Mesenchymal stem cell (in vitro differentiated cells and primary cell): ENCODE measurements at places on chromosomes 13 and 19.

GRCh38 chr13:113142876-113143275, 15.6 kb upstream of the PROZ start:
- DNase-seq: no peak
- H3K4me3 ChIP-seq: no peak overlapping the region
- H3K27ac ChIP-seq: no peak overlapping the region
- H3K27me3 ChIP-seq: peaks cover 7% of the 10 kb centered on the region

DNA sequence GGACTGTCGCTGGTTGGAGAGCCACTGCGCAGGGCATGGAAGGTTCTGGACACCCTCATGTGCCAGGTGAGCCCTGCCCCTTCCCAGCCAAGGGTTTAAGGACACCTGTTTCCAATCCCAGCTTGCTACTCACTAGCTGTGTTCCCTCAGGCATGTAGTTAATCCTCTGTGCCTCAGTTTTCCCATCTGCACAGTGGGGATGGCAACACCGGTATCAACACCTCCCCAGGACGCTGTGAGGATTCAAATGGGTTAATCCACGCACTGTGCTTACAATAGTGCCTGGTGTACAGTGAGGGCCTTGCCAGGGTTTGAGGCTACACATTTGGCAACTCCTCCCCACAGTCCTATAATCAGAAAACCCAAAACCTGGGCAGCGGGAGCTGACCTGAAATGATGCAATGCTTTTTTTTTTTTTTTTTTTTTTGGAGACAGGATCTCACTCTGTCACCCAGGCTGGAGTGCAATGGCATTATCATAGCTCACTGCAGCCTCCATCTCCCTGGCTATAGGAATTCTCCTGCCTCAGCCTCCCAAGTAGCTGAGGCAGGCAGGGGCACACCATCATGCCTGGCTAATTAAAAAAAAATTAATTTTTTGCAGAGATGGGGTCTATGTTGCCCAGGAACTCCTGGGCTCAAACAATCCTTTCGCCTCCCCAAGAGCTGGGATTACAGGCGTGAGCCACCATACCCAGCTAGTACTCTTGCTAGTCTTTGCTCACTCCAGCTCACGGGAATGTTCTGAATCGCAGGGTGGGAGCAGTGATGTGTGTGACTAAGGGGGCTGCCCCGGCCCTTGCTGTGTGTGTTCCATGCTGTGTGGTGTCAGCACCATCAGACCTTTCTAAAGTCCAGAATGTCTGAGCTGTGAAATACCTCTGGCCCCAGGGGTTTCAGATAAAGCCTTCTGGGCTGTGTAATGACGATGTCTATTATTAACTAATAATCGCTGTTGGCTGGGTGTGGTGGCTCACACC, 2.3 kb downstream of the ACP4 start:
- peaks cover 3% of the 10 kb centered on the region for H3K27me3 ChIP-seq
- H3K27ac ChIP-seq: no peak overlapping the region
- no peak for DNase-seq
- peaks cover 7% of the 10 kb centered on the region for H3K4me1 ChIP-seq
- H3K4me3 ChIP-seq: no peak overlapping the region
- peaks cover 12% of the 10 kb centered on the region for H3K36me3 ChIP-seq

DNA sequence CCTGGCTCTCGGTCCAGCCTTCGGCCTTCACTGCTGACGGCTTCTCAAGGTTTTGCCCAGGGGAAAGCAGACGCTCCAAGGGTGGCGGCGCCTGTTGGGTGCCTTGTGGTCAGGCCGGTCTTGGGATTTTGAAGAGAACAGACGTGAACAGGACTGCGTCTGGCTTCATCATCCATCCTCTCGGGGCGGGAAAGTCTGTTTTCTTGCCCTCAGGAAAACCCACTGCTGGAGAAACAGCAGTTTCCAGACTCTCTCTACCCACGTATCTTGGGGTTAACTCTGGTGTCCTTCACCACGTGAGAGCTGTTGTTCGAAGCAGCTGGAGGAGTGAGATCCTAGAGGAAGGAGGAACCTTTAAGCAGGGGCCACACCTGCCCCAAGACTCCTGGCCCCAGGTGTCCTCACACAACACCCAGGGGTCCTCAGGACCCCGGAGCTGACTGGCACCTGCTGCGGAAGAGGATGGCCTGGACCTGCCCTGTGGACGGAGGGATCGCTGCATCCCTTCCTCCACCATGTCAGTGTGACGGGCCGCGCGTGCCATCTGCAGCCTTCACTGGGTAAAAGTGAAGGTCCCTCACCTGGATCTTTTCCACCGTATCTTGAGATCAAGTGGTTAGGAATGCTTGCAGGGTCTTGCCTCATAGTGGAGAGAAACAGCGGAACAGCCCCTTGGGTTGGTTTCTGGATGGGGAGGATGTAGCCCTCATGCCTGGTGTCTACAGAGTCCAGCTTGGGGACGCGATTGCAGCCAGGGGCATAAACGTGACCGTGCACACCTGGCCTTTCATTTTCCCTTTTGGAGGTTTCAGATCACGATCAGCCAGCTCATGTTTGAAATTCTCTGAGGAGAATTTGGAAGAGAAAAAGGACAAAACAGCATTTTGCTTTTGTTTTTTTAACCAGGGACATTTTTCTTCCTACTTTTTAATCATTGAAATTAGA, 69.5 kb upstream of the MCF2L start:
- H3K27me3 ChIP-seq: peaks cover 89% of the 10 kb centered on the region
- H3K4me3 ChIP-seq: no peak overlapping the region
- H3K36me3 ChIP-seq: peaks cover 12% of the 10 kb centered on the region
- no peak for DNase-seq

DNA sequence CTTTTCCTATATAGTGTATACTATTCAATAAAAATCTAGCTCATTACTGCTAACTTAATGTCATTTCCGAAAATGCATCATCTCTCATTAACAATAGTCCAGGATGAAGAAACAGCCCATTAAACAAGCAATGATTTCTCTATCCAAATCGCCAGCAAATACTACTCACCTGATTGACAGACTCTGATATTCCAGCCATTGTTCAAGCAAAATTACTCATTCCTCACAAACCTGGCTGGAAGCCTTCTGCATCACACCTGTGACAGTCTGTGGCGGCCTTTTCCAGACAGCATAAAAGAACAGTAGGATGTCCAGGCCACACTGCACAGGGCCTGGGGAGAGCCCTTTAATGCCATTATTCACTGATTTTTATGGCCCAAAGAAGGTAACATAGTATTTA, 115.9 kb downstream of the ABCC4 start:
- H3K4me3 ChIP-seq: no peak overlapping the region
- H3K36me3 ChIP-seq: peaks cover 18% of the 10 kb centered on the region
- no peak for DNase-seq
- no peak overlapping the region for H3K27ac ChIP-seq

DNA sequence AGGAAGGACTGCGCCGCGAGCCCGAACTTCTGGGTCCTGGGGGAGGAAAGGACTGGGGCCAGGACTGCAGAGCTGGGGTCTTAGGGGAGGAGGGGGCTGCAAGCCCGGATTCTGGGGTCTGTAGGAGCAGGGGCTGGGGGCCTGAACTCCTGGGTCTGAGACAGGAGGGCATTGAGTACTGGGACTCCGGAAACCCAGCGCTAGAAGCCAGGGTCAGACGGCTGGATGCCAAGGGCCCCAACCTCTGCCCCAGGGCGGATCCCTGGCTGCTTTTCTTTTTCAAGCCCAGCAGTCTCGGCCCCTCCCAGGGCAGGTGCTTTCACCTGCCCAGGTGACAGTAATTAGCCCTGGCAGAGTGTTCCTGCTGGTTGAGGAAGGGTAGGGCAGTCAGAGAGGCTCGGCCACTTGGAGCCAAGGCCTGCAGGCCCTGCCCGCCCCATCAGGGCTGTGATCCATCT, 2.3 kb downstream of the MYH14 start:
- H3K4me3 ChIP-seq: no peak overlapping the region
- H3K27ac ChIP-seq: no peak overlapping the region
- H3K27me3 ChIP-seq: peaks cover 42% of the 10 kb centered on the region
- H3K36me3 ChIP-seq: no peaks in the 10 kb centered on the region
- peaks cover 3% of the 10 kb centered on the region for H3K4me1 ChIP-seq

GRCh38 chr13:107765724-107766401, 449.5 kb downstream of the LIG4 start:
- H3K4me3 ChIP-seq: no peak overlapping the region
- no peaks in the 10 kb centered on the region for H3K36me3 ChIP-seq
- peak; percentile 23 for DNase-seq

DNA sequence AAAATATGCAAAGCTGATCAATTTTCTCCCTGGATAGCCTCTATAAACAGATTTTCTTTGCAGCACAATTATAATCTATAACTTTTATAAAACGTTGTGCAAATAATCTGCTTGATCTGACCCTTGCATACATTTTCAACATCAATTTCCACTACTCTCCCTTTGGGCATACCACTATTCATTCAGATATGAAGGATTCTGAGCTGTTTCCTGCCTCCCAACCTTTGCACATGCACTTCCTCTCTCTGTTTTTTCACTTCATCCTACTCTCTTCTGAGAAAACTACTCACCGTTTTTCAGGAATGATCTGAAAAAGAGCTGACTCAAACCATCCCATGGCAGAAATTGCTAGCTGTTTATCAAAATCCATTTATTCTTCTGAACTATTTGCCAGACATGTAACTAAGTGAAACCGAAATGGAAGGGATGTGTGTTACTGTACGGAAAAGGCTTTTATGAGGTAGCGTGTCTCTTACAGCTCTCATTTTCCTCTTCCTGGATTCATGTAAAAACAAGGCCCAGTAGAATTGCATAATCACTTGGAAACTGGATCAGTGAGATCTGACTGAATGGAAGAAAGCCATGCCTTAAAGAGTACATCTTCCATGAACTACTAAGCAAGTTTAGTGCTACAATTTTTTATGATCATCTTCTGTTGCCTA, 1447.3 kb upstream of the MIR17HG start:
- H3K36me3 ChIP-seq: no peaks in the 10 kb centered on the region
- H3K4me1 ChIP-seq: no peaks in the 10 kb centered on the region
- no peaks in the 10 kb centered on the region for H3K27me3 ChIP-seq
- no peak overlapping the region for H3K27ac ChIP-seq

GRCh38 chr19:344625-345319, at the start of gene MIER2:
MIER2 (minus strand) TSS chr19:344796; CDS start chr19:344782, 14 bp downstream.
- peaks cover 34% of the 10 kb centered on the region for H3K4me1 ChIP-seq
- peak within 1 kb of the TSS; percentile 81 for H3K4me3 ChIP-seq
- H3K27ac ChIP-seq: no peak within 1 kb of the TSS
- H3K27me3 ChIP-seq: no peaks in the 10 kb centered on the region
- DNase-seq: peak; percentile 77
- peaks cover 7% of the 10 kb centered on the region for H3K36me3 ChIP-seq

DNA sequence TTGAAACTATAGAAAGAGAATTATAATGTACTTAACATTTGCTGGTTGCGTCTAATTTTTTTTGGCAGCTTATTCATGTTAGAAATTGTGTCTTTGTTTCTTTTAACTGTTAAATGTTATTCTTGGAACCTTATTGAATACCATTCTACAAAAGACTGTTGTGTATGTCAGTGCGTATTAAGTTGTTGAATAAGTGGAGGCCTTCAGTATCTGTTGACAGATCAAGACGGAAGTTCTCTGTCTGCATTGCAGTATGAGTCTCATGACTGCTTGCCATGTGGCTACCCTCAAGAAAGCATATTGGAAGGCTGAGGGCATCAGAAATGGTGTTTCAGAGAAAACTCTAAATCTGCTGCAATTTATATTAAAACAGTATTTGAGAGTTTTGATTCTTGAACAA, 8.5 kb downstream of the UBA2 start:
- H3K27ac ChIP-seq: no peak overlapping the region
- peaks cover 2% of the 10 kb centered on the region for H3K4me1 ChIP-seq
- no peak overlapping the region for H3K4me3 ChIP-seq
- peaks cover 76% of the 10 kb centered on the region for H3K36me3 ChIP-seq

DNA sequence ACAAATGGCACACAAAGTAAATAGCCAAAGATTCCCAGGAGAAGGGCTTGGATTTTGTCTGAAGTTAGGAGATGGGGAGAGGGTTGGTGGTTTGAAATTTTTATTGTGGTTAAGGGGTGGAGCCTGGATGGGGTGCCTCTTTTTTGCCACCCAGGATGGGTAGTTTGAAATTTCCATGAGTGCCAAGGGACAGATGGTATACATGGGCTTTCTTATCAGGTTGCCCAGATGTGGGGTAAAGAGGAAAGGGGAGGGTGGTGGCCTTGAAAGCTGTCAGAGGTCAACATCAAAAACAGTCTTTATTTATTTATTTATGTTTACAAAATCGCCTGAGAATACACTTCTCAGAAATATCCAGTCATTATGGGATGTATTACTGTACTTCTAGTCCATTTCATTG, 46.2 kb downstream of the LMO7 start:
- peaks cover 7% of the 10 kb centered on the region for H3K36me3 ChIP-seq
- no peak overlapping the region for H3K4me3 ChIP-seq
- H3K27me3 ChIP-seq: no peaks in the 10 kb centered on the region
- no peak for DNase-seq
- no peaks in the 10 kb centered on the region for H3K4me1 ChIP-seq
- H3K27ac ChIP-seq: no peak overlapping the region

DNA sequence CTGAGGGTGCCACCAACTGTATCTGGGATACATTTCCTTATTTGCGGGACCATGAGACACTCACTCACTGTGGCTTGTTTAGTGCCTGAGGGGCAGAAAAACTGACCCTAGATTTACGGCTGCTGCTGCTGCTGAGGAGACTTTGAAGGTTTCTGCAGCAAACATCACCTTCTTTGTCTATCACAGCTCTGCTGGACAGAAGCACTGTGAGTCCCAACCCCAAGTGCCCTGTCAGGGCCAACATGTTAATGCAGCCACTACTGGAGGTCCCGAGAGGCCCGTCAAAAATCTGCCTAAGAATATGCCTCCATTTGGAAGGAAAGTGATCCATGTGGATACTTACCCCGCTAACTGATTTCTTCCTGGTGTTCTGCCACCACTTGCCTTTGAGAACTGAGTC, 37.3 kb upstream of the UBL3 start:
- H3K27me3 ChIP-seq: no peaks in the 10 kb centered on the region
- no peak for DNase-seq
- no peak overlapping the region for H3K27ac ChIP-seq

DNA sequence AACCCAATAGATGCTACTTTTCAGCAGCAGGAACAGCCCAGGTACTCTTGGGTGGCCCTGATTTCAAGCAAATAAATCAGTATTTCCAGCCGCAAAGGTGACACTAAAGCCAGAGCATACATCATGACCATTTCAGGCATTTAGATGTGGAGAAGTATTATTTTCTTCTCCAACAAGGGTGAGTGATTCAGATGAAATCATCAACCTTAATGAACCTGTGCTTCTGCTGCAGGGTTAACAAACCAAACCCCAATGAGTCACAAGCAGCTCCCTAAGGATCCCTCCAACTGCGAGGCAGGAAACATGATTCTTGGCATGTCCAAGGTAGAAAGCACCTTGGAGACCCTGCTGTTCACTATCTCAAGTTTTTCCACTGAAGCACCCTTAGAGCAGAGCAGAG, 32.7 kb downstream of the MBNL2 start:
- DNase-seq: peak; percentile 72
- no peaks in the 10 kb centered on the region for H3K36me3 ChIP-seq
- H3K27ac ChIP-seq: peak overlapping the region; percentile 72
- H3K4me1 ChIP-seq: peaks cover 18% of the 10 kb centered on the region
- no peaks in the 10 kb centered on the region for H3K27me3 ChIP-seq
